Upper lobe of right lung (tissue), 1 donor: ENCODE measurements at places on chromosomes 5 and 9. TPM values are rescaled to one million over a fixed set of nuclear protein-coding genes. Genes with fewer than 3 reads are reported as not detected.

GRCh38 chr5:178476531-178476930 lies 113.7 kb downstream of the COL23A1 start:
- DNase-seq: no peak

DNA sequence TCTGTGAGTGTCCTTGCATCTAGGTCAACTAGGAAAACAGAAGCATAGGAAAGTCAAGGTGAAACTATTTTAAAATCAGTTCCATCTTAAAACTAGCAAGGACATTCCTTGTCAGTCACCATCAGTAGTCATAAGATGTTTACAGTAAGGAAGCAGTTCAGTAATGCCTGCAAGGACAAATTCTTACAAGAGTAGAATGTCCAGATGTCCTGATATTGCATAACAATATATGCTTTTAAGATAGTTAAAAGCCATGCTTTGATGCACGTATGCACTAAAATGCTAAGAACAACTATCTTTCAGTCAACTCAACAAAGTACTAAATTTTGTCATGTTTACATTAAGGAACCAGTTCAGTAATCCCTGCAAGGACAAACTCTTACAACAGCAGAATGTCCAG lies 11.3 kb upstream of the SVEP1 start:
- DNase-seq: no peak

The FSTL4 gene
- 0.67 TPM for total RNA-seq

- no peak for DNase-seq
These were observed 1.3 kb upstream of the INIP start for GRCh38 chr9:112719241-112719691.

DNA sequence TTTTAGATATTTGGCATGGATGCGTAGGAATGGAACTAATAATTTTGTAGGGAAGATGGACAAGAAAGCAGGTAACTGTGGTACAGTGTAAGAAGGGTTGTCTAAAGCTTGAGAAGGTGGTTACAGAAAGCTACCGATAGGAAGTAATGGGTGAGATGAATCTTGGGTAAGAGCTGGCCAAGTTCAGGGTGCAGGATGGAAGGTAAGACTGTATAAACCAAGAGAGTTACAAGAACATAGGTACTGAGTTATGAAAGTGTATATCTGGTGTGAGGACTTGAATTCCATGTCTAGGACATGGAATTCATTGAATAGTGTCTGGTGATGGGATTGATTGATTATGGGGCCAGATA lies 1.4 kb downstream of the MCCC2 start:
- no peak for DNase-seq
